Renal cortex interstitium (tissue), 15 donors: ENCODE measurements at places on chromosomes 3 and 15.

- DNase-seq = no peak
These were observed 12.4 kb upstream of the OTOL1 start for GRCh38 chr3:161484226-161484625.

- peak; percentile 61 for DNase-seq
These were observed 441.3 kb downstream of the MAGI1 start for GRCh38 chr3:65597226-65597951.

DNA sequence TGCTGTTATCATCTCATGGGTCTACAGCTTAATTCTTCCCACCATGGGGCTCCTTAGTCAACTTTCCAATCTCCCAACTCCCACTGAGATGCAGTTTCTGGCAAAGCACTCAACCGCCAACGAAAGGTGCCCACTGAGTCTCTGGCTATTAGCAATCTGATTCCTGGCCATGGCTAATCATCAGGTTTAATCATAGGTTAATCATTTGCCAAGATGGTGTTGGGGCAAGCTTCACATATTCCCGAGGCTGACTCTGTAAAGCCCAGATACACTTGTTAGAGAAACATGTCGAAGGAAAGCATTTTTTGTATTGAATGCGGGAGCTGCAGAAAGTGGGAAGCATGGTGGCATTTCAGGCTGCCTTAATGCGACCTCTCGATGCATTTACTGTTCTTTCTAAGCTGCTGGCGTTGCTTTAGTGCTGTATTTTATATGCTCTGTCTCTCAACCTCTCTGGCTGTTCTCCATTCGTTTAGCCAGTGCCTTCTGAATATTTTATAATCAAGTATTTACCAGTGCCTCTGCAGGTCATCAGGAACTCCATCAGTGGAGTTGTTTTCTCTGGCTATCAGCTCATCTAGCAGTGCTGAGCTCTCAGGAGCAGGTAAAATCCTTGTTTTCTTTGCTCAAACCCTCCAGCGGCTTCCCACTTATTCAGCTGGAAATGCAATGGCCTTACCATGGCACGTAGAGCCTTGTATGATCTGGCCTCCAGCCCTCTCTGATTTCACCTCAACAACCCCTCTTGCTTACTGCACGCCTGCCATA lies 67.0 kb downstream of the EDEM1 start:
- DNase-seq = no peak

DNA sequence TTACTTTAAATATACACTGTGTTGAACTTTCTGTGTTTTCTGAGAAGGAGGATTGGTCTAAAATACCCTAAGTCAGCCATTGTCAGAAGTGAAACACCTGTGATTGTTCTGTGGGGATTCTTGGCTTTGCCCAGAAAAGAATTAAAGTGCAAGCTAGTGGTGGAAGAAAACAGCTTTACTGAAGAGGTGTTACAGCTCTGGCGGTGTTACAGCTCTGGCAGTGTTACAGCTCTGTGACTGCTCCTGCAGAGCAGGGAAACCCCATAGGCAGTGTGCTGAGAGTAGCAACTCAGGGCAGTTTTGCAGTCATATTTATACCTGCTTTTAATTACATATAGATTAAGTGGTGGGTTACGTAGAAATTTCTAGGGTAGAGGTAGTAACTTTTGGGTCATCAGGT lies 66.6 kb downstream of the C3orf20 start:
- no peak for DNase-seq

- no peak for DNase-seq
These were observed 454.2 kb downstream of the GABRB3 start for GRCh38 chr15:26318689-26319088.
